LNCaP clone FGC (cell line): ENCODE measurements at places on chromosomes 3 and 15.

GRCh38 chr3:112966633-112967032, 8.3 kb downstream of the CD200R1 start:
- DNase-seq, result no peak

- DNase-seq, result peak; percentile 43
These were observed 197.2 kb downstream of the VGLL3 start for GRCh38 chr3:86793786-86794185.

- DNase-seq, result no peak
These were observed 275.8 kb upstream of the KCNH8 start for GRCh38 chr3:18872466-18872865.

- DNase-seq, result no peak
These were observed 468.6 kb upstream of the AGTR1 start for GRCh38 chr3:148229107-148229506.

DNA sequence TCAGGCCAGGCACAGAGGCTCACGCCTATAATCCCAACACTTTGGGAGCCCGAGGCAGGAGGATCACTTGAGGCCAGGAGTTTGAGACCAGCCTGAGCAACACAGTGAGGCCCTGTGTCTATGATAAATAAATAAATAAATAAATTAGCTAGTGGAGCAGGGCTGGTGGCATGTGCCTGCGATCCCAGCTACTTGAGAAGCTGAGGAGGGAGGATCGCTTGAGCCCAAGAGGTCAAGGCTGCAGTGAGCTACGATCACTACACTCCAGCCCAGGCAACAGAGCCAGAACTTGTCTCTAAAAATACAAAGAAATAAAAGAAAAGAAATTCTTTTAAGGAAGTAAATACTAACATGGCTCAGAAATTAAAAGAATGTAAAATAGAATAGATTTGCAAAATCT, 91.8 kb downstream of the LIPC start:
- DNase-seq, result no peak

- no peak for DNase-seq
These were observed 50.2 kb upstream of the MRPS22 start for GRCh38 chr3:139293665-139294023.

- no peak for DNase-seq
These were observed 300.4 kb upstream of the RASGRP1 start for GRCh38 chr15:38864827-38865581.

DNA sequence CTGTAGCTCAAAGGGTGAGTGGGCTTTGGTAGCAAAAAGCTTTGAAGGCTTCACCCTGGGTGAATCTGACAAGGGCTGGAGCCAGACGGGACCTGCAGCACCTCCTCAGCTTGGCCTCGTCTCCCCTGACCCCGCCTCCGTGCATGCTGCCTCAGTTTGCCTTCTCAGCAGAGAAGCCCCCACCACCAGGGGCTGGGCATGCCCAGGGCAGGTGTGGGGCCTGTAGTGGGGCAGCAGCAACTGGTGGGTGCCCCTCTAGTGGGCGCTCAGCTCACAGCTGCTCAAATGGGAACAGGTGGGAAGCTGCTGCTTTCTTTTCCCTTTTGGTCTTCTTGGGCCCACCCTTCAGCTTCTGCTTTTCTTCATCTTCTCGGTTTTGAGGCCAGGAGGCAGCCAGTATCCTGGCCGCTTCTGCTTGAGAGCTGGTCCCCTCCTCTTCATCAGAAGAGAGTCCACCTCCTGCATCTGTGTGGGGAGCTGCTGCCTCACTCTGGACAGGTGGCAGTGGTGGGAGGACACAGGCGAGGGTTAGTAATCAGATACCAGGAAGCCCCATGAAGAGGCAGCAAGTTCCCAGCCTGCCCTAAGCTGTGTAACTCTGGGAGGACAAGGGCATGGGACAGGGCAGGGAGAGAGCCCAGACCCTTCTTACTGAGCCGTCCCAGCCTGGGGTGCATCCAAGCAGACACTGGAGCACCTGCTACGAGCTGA, 21.0 kb downstream of the TMEM43 start:
- DNase-seq, result no peak

GRCh38 chr3:165503825-165504224, 307.6 kb upstream of the SLITRK3 start:
- no peak for DNase-seq

DNA sequence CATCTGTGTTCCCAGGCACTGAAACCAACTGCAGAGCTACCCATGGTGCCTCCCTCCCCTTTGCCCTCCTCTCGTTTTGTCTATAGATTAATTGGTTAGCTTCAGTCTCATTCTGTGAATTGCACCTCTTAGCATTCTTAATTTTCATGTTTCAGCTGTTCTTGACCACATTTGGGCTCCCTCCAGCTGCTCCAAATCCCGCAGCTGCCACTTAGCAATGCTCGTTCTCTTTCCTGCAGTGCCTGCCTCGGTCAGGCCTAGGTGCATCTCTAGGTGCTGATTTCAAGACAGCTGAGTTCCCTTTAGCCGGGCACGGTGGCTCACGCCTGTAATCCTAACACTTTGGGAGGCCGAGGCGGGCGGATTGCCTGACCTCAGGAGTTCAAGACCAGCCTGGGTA, 47.0 kb upstream of the SMAD3 start:
- no peak for DNase-seq

DNA sequence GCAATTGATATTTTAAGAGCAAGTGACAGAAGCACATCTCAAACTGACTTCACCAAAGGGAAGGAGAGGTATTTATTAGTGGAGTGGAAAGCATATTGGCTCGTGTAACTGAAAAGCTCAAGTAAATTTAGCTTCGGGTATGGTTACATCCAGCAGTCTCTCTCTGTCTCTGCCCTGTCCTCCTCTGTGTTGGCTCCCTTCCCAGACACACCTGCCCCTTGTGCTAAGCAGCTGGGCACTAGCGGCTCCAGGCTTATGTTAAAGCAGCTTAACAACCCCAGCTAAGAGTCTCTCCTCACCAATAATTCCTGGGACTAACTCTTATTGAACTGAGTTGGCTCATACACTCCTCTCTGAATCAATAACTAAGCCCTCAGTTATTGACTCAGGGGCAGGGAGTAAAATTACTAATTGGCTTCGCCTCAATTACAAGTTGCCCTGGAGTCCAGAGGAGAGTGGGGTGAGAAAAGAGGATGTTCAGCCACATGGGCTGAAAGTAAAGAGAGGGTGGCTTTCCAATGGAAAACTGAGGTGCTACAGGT, 12.8 kb upstream of the SH3BP5 start:
- no peak for DNase-seq

GRCh38 chr15:76776480-76776879, 128.7 kb downstream of the SCAPER start:
- DNase-seq, result no peak

GRCh38 chr3:31534065-31534425, 1.3 kb downstream of the STT3B start:
- no peak for DNase-seq
